ENCODE measurements at places on chromosomes 3 and 15.

GRCh38 chr3:39021465-39022285 is 30.1 kb downstream of the SCN11A start:
- DNase-seq, result no peak

DNA sequence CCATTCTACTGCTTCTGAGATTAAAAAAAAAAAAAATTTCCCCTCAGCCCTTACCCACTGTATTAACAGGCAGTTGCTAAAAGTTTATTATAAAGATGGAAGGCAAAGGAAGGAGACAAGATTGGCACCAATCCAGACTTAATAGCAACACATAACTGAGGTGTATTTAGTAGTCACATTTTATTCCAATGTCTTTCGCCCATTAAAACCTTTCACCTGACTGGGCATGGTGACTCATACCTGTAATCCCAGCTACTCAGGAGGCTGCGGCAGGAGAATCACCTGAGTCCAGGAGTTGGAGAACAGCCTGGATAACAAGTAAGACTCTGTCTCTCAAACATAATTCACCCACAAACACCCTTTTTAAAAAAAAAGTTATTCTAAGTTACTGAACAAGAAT is 4.4 kb downstream of the ACAP2 start:
- no peak for DNase-seq

- DNase-seq, result no peak
Measured at GRCh38 chr3:5102532-5102931, 19.6 kb upstream of the ARL8B start.

GRCh38 chr3:58606693-58607092 is 29.5 kb upstream of the FAM107A start:
- no peak for DNase-seq

DNA sequence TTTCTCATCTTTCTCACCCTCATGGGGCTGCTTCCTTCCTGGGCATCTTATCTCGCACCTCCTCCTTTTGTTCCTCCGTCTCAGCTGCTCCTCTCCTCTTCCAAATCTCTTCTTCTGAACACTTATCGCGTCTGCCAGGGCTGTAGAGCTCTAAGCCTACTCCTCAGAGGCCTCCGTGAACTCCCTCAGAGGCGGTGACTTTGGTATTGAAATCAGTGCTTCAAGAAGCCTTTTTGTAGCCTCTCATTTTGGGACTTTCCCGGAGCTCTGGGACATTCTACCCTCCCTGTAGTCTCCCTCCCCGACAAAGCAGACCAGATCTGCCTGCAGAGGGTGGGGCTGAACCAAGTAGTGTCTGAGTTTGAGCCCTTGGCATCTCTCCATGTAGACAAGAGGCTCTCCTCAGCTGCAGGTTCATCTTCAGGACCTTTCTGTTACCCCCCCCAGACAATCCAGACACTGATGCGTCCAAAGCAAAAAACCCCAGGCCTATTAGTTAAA is 17.5 kb upstream of the CPNE9 start:
- no peak for DNase-seq
